ENCODE measurements at places on chromosomes 3 and 15.

DNA sequence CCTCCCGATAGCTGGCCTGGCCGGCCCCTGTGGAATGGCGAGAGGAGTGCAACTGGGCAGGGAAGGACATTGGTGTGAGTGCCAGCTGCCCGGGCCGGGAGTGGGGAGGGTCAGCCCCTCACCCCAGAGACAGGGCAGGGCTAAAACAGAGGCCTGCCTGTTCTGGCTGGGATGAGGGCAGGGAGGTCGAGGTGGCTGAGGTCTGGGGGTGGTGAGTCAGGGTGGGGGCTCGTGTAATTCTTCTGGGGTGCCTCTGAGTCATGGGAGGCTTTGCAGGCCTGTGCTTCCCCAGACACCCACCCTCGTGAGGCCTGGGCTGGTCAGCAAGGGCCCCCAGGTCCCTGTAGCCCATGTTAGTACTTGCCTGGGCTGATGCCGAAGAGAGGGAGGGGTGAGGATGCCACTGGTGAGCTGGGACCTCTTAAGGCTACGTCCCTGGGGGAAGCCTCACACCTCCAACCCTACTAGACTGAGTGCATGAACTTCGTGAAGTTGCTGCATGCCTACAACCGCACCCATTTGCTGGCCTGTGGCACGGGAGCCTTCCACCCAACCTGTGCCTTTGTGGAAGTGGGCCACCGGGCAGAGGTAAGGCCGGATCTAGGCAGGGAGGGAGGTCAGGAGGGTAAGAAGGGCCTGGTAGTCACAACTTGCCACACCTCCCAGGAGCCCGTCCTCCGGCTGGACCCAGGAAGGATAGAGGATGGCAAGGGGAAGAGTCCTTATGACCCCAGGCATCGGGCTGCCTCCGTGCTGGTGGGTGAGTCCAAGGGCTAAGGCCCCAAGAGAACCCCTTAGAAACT lies 1.7 kb downstream of the SEMA3B start:
- no peak for DNase-seq

DNA sequence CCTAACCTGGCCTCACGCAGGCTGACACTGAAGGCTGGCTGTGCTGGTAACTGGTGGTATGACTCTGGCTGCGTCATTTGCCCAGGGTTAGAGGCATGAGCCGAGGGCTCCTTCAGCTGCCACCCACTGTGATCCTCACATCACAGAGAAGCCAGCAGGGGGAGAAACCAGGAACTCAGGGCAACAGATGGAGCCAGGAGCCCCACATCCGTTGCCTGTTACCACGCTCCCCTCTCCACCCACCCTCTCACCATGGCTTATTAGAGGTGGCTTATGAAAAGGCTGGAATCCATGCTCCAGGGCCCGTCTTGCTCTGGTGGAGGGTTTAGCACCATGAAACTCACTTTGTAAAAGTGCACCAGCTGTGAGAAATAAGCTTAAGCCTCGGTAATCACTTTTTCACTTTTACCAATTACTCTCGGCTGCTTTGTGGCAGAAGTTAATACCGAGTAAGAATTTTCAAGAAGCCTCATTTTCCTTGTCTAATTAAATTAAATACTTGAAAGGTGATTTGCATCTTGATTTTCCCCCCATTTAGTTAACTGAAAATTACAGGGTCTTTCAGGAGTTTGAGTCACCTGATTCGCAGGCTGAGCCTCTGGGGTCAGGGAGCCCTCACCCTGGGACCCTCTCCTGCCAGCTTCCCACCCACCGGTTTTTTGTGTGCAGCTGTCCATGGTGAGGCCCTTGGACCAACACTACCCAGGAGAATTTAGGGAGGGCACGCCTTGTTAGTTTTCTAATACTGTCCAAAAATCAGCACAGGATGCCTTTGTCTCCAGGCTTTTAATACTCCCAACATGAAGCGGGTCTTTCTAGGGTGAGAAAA lies 60.9 kb downstream of the ASB7 start:
- DNase-seq, result no peak

- peak; percentile 32 for DNase-seq
These were observed 55.6 kb downstream of the SMAD3 start for GRCh38 chr15:67120839-67121643.

GRCh38 chr3:113676261-113676660 lies 20.2 kb downstream of the USF3 start:
- DNase-seq, result no peak

DNA sequence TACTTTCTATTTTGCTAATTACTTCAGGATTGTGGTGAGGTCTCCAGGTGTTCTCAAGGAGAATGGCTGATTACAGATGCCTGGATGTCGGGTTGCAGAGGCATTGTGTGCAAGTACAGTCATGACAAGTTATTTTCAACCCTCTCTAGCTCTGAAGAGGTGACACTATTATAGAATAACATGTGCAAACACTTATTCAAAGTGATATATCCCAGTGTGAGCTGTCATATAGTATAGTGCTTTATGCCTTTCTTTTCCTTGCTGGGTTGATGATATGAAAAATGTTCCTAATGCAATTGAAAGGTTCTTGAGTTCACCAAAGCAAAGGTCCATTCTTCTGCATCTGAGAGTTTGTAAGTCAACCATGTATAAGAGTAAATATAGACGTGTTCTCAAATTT lies 167.2 kb downstream of the SPATA16 start:
- DNase-seq, result no peak

DNA sequence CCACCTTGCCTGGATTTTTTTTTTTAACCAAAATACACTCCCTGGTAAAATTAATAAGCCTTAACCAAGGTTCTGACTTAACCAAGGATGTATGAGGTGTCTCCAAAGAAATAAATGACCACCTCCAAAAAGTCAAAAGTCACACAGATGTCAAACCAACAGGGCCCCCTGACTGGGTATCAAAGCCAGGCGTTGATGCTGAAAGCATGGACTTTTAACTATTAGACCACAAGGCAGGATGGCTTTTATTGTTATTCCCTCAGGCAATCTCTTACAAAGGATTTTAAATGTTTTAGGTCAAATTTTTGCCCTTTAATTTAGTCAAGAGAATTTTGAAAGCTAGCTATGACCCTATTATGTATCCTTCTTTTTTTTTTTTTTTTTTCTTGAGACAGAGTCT lies 60.4 kb downstream of the OSTN start:
- DNase-seq, result no peak

DNA sequence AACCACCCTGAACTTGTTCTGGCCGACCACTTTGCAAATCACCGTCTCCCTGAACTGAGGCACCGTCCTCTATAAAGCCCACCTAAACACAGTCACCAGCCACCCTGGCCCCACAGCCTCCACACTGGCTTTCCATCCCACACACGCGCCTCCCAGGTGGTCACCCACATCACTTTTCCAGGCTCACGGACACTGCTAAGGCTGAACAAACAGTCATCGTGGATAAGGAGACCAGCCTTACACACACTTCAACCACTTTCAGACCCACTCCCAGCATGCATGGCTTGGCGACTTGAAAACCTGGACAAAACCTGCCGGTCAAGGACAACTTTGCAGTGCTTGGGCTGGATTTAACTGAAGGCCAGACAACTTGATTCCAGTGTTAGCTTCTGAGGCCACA lies 8.4 kb downstream of the CHSY1 start:
- no peak for DNase-seq

GRCh38 chr3:149009732-149010131 lies 18.4 kb downstream of the GYG1 start:
- DNase-seq, result no peak

- DNase-seq, result no peak
These were observed 47.0 kb upstream of the SMAD3 start for GRCh38 chr15:67018441-67018840.

GRCh38 chr3:48930590-48930989 lies 11.9 kb downstream of the ARIH2 start:
- no peak for DNase-seq

GRCh38 chr3:197942956-197943556 lies 6.9 kb upstream of the RPL35A start:
- no peak for DNase-seq

- DNase-seq, result no peak
These were observed 25.8 kb upstream of the SCAANT1 start for GRCh38 chr3:63937661-63938651.

GRCh38 chr15:100947760-100948429 lies 28.7 kb downstream of the LRRK1 start:
- no peak for DNase-seq

DNA sequence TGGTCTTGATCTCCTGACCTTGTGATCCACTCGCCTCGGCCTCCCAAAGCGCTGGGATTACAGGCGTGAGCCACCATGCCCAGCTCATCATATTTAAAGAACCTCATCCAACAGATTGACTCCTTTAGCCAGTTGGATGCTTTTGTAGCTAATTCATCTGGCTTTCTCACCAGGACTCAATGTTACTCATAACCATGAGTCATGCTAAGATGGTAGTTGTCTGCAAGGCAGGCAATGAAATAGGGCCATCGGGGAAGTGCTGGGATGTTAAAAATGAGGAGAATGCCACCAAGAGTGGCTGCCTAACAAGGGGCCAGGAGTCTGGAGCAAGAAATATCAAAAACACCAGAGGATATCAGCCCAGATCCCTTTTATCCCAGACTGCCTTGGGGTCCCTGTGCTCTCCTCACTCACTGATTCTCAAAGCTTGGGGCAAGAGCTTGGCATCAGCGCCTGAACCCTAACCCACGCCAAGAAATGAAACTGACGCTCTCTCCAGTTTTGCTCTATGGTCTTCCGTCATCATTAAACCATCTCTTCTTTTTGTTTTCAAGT lies 7.4 kb upstream of the PCOLCE2 start:
- no peak for DNase-seq

DNA sequence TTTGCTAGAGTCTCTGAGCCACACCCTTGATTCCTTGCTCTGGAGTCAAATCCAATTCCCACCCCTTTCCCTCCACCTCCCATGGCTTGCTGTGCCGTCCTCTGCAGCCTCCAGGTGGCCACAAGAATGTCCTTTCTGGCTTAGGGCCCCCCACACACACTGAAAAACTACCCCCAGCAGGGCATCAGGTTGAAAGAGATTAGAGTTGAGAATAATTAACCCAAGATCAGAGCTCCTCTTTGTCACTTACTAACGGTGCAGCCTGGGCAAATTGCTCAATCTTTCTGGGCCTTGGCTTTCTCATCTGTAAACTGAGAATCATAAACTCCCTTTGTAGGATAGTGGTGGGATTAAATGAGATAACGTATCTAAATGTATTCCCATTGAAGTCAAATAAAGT lies 78.5 kb downstream of the MRPL46 start:
- no peak for DNase-seq

DNA sequence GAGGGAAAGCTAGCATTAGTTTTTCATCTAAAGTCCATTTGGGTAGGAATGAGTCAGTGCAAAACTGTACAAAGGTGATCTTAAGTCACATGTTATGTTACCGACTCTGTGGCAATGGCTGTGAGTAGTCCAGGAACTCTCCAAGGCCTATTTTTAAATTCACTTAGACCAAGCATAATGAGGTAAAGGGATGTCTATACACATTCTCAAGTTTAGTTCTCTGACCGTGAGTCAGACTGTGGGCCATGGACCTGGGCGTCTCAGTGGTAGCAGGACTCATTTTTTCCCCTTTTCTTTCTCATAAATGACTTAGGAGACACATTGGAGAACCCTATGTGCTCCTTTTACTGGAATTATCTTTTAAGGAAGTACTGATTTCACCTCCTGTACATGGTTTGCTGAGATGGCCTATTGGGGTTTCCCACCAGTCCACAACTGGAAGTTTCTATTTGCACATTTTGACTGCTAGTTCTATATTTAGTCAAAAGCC lies 488.7 kb upstream of the TPRG1 start:
- no peak for DNase-seq

- no peak for DNase-seq
These were observed 14.6 kb downstream of the CYP19A1 start for GRCh38 chr15:51323749-51324148.

DNA sequence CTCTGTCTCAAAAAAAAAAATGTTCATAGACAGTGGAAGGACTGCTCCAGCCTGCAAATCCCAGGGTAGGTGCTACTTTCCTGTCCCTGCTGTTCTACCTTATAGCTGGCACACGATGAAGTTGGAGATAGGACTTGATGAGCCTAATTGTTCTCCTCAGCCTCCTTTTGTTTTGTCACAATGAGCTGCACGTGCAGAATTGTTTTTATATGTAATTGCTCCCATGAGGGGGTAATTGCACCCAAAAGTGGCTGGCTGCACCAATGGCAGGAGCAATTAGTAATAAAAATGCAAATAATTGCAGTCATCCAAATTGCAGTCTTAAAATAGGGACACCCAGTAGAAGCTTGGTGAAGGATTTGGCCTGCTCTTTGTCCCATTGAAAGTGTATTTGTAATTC lies 63.0 kb upstream of the PFN2 start:
- no peak for DNase-seq

- no peak for DNase-seq
These were observed 925.1 kb upstream of the NR2F2 start for GRCh38 chr15:95405447-95405846.

DNA sequence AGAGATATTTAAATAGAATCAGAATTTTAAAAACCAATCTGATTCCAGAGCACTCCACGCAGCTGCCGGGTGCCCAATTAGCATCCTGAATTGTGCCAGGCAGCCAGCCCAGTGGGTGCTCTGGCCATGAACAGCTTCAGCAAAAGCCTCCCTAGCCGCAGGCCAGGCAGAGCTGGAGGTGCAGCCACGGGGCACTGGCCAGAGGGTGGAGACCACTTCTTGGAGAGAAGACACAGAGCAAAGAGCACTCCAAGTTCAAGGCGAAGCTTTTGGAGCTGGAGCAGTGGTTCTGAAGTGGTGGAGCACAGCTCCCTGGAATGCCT lies 475.6 kb upstream of the PROK2 start:
- DNase-seq, result no peak

- DNase-seq, result no peak
These were observed 16.6 kb upstream of the AGTR1 start for GRCh38 chr3:148681080-148681479.

- no peak for DNase-seq
These were observed 9.8 kb upstream of the MEF2A start for GRCh38 chr15:99556011-99556410.

DNA sequence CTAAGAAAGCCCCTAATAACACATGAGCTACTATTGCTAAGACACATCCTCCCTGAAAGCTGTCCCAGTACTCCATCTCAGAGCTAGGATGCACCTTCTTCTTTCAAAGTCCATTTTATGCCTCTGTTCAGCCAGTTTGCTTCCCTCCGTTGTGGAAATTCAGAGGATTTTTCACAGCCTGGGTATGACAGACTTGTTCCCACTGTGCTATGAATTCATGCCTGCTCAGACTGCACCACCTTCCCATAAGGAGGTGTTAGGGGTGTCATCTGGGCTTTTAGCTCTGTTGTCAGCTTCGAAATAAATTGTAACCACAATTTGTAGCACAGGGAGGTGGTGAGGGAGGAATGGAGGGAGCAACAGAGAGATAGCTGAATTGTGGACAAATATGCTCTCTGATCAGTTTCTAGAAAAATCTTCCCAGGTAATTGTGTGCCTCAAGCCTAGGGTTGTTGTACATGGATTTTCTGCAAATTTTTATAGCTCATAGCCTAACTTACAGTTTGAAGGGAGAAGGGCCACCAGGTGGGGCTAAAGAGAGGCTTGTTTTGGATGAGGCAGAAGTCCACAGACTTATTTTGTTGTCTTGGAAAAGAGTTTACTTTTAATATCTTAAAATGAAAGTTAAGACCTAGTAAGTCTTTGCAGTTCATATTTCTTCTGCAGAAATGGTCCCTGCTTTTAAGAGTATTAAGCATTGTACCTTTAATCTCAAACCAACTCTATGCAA lies 462.0 kb downstream of the PDCD6IP start:
- DNase-seq, result no peak

GRCh38 chr3:96869316-96869715 lies 54.9 kb downstream of the EPHA6 start:
- no peak for DNase-seq

- DNase-seq, result no peak
These were observed 15.0 kb downstream of the ACAA1 start for GRCh38 chr3:38121832-38122461.

- no peak for DNase-seq
These were observed 1237.9 kb downstream of the ROBO2 start for GRCh38 chr3:78277801-78278200.

- DNase-seq, result no peak
These were observed 11.3 kb downstream of the ADAM10 start for GRCh38 chr15:58738046-58738707.
